ENCODE measurements at places on chromosomes 11 and 22.

DNA sequence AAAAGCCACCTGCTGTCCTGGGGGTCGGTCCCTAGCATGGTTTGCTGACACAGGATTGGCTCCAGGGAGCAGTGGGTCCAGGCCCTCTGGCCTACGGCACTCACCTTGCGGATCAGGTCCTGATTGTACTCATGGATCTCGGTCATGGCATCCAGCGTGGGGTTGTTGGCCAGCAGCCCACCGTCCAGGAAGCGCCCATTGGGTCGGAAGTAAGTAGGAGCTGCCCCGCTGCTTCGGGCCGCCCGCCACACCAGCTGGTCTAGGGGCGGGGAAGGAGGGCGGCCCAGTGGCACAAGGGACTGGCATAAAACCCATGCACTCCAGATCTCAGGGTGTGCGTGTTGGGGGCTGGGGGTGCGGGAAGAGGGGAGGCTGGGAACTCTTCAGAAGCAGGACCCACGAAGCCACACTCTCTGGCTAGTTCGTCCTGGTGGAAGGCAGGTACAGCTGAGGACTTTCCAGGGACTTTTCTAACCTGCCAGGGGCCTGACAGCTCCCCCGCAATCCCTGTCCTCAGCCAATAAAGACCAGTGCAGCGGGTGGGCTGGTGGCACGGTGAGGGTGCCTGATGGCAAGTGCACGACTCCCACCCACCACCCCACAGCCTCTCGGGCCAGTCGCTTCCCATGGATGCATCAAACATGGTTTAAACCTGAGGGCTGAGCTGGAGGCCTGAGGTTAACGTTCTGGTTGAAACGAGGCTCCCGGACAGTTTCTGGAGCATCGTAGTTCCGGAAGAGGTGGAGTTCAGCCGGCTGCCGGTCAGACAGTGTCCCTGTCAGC lies 5.1 kb upstream of the BAIAP2L2 start:
- no peak for DNase-seq

DNA sequence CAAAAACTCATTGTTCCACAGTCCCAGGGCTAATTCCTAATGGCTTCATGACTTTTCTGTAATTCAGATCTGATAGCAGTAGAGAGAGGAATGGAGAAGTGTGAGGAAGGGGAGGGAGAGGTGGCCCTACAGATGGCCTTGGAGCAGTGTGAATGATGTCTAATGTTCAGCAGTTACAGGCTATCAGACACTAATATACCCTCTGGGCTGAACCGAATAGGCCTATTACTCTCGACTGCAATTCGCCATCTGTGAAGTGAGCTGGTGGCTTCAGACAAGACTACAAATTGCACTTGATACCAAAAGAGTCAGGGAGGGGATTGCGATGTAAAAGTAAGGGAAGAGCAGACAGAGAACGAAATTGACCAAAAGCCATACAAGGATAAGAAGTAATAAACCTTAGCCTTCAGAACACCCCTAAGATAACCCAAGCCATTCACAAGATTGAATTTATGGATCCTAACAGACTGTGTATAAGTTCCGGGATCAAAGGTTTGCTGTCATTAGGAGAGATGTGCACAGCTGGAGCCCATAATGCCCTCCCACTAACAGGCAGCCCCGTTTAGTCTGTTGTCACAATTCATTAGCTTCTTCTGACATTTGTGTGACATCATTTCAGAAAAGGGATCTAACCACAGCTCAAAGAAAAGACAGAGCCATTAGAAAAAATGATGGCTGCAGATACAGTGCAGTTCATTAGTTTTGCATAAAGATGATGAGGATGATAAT lies 642.4 kb upstream of the API5 start:
- no peak for DNase-seq

- peak; percentile 52 for DNase-seq
These were observed 132.8 kb upstream of the PITPNB start for GRCh38 chr22:28051787-28052356.

DNA sequence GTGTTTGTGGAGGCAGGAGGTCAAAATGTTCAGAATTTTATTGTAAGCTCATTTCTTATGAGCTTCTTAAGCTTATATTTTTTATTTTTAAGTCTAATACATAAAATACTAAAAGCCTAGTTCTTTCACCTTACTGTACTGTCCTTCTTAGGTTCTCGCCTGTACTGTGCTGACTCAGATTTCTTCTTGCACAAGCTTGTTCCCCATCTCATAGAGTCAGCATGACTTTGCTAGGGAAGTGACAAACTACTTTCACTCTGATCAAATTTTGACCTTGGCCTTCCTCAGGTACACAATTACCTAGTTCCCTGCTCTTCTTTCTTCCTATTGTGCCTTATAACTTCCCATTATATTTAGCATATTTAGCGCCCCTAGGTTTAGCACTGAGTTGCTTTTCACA lies 81.5 kb downstream of the STK33 start:
- DNase-seq: no peak

GRCh38 chr11:38718049-38718448 lies 2120.0 kb upstream of the RAG2 start:
- peak; percentile 26 for DNase-seq

GRCh38 chr11:92536883-92537282 lies 312.3 kb downstream of the FAT3 start:
- no peak for DNase-seq

DNA sequence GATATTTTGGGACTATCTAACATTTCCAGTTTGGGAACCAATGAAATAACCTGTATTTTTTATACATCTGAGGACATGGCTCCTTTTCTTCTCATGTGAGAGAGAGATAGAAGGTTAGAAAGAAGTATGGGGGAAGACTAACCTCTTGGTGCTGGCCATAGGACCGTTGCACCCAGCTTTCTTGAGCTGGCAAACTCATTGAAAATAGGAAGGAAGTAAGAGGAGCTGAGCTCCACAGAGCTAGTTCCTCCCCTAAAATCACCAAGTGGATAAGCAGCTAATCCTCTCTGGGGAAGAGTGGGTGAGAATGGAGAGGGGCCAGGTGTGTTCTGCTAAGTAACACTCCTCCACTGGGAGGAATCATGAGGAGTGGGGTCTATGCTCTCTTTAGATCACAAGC lies 387.4 kb upstream of the CADM1 start:
- DNase-seq: no peak

GRCh38 chr11:118410055-118410745 lies 8.8 kb downstream of the ATP5MG start:
- no peak for DNase-seq

- DNase-seq: no peak
These were observed 43.0 kb upstream of the KCNQ1OT1 start for GRCh38 chr11:2742611-2743426.

DNA sequence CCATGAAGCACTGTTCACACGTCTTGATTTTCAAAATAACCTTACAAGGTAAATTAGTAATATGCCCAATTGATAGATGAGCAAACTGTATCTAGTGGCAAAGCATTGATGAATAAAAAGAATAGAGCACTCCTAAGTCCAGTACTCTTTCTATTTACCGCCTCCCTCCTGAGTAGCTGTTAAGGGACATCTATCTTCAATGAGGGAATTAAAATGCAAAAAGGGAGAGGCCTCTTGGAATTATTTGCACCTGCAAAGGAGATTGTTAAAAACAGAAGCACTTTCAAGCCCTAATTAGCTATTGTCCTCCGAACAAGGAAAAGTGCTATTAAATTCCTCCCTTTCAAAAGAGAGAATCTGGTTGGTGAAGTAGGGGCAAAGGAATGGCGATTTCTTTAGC lies 6.8 kb upstream of the GALNT18 start:
- DNase-seq: no peak

DNA sequence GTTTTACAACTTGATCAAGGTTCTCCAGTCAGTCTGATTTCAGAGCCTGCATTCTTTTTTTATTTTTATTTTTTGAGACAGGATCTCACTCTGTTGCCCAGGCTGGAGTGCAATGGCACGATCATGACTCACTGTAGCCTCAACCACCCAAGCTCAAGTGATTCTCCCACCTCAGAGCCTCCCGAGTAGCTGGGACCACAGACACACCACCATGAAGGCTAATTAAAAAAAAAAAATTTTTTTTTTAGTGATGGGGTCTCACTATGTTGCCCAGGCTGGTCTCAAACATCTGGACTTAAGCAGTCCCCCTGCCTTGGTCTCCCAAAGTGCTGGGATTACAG lies 117.2 kb upstream of the NAV2 start:
- no peak for DNase-seq

DNA sequence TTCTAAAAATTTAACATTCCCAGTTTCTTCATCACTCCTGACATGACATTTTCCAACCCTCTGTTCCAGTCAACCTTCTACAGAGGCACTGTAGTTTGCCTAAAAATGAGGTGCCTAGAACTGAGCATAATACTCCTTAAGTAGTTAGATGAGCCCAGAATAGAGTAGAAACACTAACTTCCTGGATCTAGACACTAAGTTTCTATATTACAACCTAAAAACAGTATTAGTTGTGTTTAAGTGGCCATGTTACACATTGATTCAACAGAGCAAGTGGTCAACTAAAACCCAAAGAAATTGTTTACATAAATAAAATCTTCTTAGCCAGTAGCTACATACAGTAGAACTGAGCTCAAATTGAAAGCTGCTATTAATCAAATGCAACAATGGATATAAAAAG lies 1.3 kb downstream of the HPS5 start:
- no peak for DNase-seq

DNA sequence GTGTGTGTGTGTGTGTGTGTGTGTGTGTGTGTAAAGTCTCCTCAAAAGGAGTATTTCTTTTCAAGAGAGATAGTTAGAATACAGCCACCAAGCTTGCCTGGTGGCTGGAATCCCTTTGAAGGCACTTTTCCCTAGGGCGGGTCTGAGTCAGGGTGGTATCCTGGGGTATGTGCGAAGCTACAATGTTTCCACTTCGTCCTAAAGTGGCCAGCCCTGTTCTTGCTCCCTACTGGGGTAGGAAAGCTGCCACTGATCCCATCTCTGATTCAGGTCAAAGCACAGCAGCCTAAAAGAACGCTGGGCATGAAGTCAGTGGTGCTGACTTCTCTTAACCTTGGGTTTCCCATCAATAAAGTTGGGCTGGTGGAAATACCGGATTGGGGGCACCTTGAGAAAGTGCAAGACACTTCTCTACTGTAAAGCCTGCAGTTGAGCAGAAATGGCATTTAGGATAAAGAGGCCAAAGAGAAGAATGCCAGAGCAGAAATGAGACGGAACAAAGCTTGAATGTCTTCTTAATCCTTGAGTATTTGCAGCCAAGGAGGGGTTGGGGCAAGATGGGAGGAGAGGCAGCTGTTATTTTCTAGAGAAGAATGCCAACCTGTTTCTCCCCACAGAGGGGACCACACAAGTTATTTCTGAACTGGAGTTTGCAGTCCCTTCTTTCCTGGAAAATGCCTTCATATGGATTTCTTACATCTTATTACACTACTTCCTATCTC lies 35.3 kb downstream of the ZNRF3 start:
- peak; percentile 65 for DNase-seq

DNA sequence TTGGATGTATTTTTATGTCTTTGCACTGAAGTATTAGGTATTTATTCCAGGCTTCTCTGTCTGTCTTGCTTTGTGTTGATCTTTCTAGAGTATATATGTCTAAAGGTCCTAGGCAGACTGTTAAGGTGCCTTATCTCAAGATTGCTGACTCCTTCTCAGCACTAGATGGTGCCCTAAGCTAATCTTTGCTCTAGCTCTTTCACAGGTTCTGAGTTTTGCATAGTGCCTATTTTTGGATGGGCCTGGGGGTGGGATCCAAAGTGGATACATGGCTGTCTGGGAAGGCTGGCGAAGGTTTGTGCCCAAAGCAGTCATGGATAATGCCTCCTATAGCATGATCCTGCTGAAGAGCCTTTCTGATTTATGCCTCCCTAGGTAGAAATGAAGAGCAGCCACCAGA lies 154.9 kb downstream of the TRPC6 start:
- DNase-seq: peak; percentile 52

- DNase-seq: no peak
These were observed 108.2 kb upstream of the OR4B1 start for GRCh38 chr11:48108231-48109045.

- no peak for DNase-seq
These were observed 16.0 kb upstream of the ADA2 start for GRCh38 chr22:17235149-17235655.

- DNase-seq: no peak
These were observed 344.1 kb downstream of the SOX6 start for GRCh38 chr11:16012125-16012751.
